Thymus (tissue), 14 donors: ENCODE measurements at places on chromosomes 6 and 20. TPM values are rescaled to one million over a fixed set of nuclear protein-coding genes. Genes with fewer than 3 reads are reported as not detected.

PRPF6 gene
- polyA plus RNA-seq = 56.1 TPM

FOXF2 gene
- polyA plus RNA-seq = 0.30 TPM

CST5 gene
- polyA plus RNA-seq = 0.98 TPM

NHSL1 gene
- 1.4 TPM for polyA plus RNA-seq

PGK2 gene
- polyA plus RNA-seq = not detected

RGS17 gene
- 1.6 TPM for polyA plus RNA-seq

ETV7 gene
- 5.5 TPM for polyA plus RNA-seq

ID4 gene
- polyA plus RNA-seq = 10.9 TPM

GPR63 gene
- 0.46 TPM for polyA plus RNA-seq

RSPO3 gene
- polyA plus RNA-seq = 2.4 TPM

SSTR4 gene
- polyA plus RNA-seq = not detected

OOEP gene
- polyA plus RNA-seq = 0.23 TPM

TPX2 gene
- 8.2 TPM for polyA plus RNA-seq

GMPR gene
- 17.2 TPM for polyA plus RNA-seq

PRPH2 gene
- 0.39 TPM for polyA plus RNA-seq

NOX3 gene
- polyA plus RNA-seq = not detected

CLDN20 gene
- not detected for polyA plus RNA-seq

PTGIS gene
- polyA plus RNA-seq = 3.3 TPM

HLA-DQB1 gene
- 458 TPM for polyA plus RNA-seq

PPIL4 gene
- polyA plus RNA-seq = 39.2 TPM

SLC16A10 gene
- polyA plus RNA-seq = 15.0 TPM

RSPH9 gene
- polyA plus RNA-seq = 0.25 TPM

RPS18 gene
- polyA plus RNA-seq = 5,710 TPM

SPO11 gene
- not detected for polyA plus RNA-seq

AAR2 gene
- 24.5 TPM for polyA plus RNA-seq

CCN6 gene
- polyA plus RNA-seq = 0.18 TPM

NFKBIE gene
- polyA plus RNA-seq = 16.4 TPM

PHACTR3 gene
- 35.8 TPM for polyA plus RNA-seq

FAM217A gene
- polyA plus RNA-seq = 0.05 TPM

LBP gene
- 0.32 TPM for polyA plus RNA-seq

GJA10 gene
- not detected for polyA plus RNA-seq

TUBB1 gene
- polyA plus RNA-seq = 0.14 TPM

SRSF12 gene
- 1.2 TPM for polyA plus RNA-seq

TRAPPC3L gene
- polyA plus RNA-seq = 0.18 TPM

LRRC73 gene
- 0.11 TPM for polyA plus RNA-seq

SLC52A3 gene
- polyA plus RNA-seq = 0.37 TPM

CTCFL gene
- polyA plus RNA-seq = 0.07 TPM

MYBL2 gene
- 2.4 TPM for polyA plus RNA-seq

OR2H2 gene
- polyA plus RNA-seq = under 0.01 TPM

NRN1 gene
- 7.4 TPM for polyA plus RNA-seq

SLC2A10 gene
- 4.8 TPM for polyA plus RNA-seq

TXLNB gene
- polyA plus RNA-seq = 6.3 TPM

DSP gene
- polyA plus RNA-seq = 64.6 TPM

TFAP2C gene
- polyA plus RNA-seq = 2.1 TPM

SH3BGRL2 gene
- polyA plus RNA-seq = 15.9 TPM

ULBP3 gene
- polyA plus RNA-seq = 0.48 TPM

MOG gene
- 0.11 TPM for polyA plus RNA-seq

RHAG gene
- polyA plus RNA-seq = 0.39 TPM

CDH4 gene
- 0.34 TPM for polyA plus RNA-seq

HLA-DRB5 gene
- 20.0 TPM for polyA plus RNA-seq

FAM83C gene
- 0.14 TPM for polyA plus RNA-seq

C20orf96 gene
- 4.3 TPM for polyA plus RNA-seq

CASS4 gene
- polyA plus RNA-seq = 3.7 TPM

PTK6 gene
- 2.7 TPM for polyA plus RNA-seq

VNN1 gene
- polyA plus RNA-seq = 2.2 TPM
